ENCODE measurements at places on chromosomes 3 and 15.
A peak's percentile ranks its signal among the peaks of the same experiment; 100 is the strongest.

- peak; percentile 45 for DNase-seq
These were observed 33.0 kb downstream of the ARID3B start for GRCh38 chr15:74573987-74574386.

GRCh38 chr3:195028877-195029606, 241.9 kb downstream of the XXYLT1 start:
- no peak for DNase-seq

- peak; percentile 64 for DNase-seq
These were observed 539.5 kb upstream of the AGTR1 start for GRCh38 chr3:148158210-148158609.

- DNase-seq: no peak
These were observed 236.5 kb downstream of the AGBL1 start for GRCh38 chr15:86316216-86316615.

DNA sequence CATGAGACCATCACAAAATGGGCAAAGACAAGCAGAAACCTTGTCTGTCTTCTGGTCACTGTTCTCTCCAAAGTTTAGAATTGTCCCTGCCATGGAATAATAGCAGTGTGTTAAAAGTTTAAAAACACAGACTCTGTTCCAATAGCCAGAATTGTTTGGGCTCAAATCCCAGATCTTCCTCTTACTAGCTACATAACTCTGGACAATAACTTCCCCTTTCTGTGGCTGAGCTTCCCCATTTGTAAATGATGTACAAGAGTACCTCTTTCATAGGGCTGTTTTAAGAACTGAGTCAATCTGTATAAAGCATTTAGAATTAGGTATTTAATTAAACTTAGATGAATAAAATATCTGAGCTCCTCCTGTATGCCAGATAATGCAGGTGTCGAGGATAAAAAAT, 623.0 kb downstream of the NTRK3 start:
- no peak for DNase-seq

- DNase-seq: peak; percentile 67
These were observed 99.2 kb downstream of the SLMAP start for GRCh38 chr3:57855281-57855680.

GRCh38 chr3:139758654-139759291, 81.0 kb upstream of the NMNAT3 start:
- peak; percentile 92 for DNase-seq

GRCh38 chr3:184908859-184909258, 96.9 kb downstream of the VPS8 start:
- no peak for DNase-seq

DNA sequence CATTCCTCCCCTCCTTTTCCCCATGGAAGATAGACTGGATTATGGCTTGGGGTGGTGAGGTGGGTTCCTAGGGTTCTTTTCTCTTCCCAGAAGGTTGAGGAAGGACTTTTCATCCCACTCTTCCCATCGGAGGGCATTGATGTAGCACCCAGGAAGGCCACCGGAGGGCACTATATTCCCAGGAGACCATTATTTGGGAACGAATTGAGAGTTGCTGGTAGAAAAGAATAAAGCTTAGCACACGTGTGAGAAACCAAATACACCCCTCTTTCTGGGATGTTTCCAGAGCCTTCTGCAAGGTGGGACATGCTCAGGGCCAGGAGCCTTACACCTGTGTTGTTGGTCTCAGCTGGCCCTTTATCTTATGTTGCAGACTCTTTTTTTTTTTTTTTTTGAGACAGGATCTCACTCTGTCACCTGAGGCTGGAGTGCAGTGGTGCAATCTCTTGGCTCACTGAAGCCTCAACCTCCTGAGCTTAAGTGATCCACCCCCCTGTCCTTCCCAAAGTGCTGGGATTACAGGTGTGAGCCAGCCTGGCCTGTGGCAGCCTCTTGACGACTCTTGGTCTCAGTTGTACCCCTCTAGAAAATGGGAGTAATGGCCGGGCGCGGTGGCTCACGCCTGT, 6.3 kb upstream of the CDC25A start:
- peak; percentile 67 for DNase-seq

DNA sequence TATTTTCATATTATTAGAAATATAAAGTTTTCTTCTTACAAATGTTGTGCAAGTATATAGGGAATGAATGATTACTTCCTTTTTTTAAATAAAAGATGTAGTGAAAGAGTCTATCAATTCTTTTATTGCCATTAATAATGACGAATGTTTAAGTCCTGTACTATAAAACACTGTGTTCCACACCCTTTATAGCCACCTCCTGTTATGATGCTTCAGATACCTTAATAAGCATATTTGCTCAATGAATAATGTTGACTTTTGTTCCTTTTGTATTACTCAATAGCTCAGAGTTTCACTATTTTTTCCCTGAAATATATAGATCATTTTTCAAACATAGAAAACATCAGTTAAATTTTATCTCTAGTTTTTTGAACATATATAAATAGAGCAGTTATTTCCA, 378.2 kb upstream of the THBS1 start:
- peak; percentile 38 for DNase-seq

DNA sequence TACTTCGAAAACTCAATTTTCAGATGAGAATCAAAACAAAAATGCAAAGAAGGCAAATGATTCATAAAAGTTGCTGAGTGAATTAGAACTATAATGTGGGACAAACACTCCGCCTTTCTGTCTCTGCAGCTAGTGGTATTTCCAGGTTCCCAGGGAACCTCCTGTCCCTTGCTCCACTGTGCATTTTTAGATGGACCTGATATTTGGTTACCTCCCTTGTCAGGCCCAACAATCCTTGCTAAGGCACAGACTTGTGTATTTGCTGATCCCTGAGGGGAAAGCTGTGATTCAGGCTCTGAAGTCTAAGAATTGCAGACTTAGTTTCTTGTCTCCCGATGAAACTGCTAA, 162.7 kb downstream of the LPP start:
- DNase-seq: peak; percentile 54

- no peak for DNase-seq
These were observed 26.8 kb downstream of the NFKBIZ start for GRCh38 chr3:101876142-101876541.

DNA sequence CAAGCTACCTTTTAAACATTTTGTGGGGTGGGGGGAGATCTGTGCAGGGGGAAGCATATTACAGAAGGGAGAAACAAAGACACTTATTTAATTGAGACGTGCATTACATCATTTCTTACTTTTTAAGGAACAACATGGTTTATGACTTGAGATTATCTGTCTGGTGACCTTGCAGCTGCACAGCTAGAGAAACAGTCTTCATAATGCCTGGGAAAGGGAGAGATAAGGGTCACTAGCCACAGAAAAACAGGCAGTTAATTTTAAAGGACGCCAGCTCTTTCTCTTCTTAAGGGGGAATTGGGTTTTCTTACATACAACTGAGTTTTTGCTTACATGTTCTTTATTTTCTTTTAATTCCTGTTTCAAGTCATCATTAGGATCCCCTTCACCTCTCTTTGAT, 147.9 kb downstream of the SST start:
- no peak for DNase-seq

DNA sequence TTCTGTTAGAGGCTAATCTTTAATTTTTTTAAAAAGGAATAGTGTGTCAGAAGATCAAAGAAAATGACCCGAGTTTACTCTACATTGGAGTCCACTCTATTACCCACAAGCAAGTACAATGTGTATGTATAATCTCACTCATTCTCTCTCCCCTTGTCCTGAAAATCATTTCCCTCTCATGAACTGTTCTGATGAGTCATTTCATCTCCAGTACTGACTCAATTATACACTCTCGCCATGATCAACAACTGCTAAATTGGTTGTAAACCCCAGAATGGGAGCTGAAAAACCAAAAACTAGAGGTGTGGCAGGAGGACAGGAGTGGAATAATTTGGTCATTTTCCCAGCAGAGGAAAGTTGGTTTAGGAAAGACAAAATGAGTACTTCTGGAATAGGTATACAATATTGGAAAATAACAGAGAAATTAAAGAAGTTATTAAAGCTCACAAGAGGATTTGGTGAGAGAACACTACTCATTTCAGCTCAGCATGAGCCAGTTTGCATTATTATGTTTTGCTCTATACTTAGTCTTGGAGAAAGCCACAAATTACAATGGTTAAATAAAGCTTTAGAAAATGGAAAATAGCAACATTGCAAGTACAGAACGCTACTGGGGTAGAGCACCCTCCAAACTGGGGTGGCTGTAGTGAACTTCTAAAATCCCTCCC, 144.3 kb upstream of the PFN2 start:
- DNase-seq: peak; percentile 73

DNA sequence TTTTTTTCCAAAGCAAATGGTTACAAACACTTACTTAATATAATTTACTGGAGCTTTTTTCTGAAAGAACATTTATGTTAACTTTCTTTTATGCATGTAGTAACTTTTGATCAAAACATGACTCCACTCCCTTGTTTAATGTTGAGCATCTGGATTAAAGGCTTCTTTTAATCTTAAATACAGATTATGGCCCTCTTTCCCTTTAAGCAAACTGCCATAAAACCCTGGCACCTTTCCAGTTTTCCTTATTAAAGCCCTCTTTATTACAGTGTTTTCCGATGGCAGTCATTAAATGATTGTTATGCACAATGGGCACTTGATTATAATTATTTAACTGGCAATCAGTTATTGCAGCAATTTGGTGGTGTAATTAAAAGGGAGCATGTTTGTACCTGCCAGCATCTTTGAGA, 167.0 kb downstream of the VGLL4 start:
- no peak for DNase-seq

GRCh38 chr3:42300013-42300412, 34.0 kb upstream of the CCK start:
- peak; percentile 51 for DNase-seq

GRCh38 chr3:76842216-76842615, 197.7 kb upstream of the ROBO2 start:
- no peak for DNase-seq

DNA sequence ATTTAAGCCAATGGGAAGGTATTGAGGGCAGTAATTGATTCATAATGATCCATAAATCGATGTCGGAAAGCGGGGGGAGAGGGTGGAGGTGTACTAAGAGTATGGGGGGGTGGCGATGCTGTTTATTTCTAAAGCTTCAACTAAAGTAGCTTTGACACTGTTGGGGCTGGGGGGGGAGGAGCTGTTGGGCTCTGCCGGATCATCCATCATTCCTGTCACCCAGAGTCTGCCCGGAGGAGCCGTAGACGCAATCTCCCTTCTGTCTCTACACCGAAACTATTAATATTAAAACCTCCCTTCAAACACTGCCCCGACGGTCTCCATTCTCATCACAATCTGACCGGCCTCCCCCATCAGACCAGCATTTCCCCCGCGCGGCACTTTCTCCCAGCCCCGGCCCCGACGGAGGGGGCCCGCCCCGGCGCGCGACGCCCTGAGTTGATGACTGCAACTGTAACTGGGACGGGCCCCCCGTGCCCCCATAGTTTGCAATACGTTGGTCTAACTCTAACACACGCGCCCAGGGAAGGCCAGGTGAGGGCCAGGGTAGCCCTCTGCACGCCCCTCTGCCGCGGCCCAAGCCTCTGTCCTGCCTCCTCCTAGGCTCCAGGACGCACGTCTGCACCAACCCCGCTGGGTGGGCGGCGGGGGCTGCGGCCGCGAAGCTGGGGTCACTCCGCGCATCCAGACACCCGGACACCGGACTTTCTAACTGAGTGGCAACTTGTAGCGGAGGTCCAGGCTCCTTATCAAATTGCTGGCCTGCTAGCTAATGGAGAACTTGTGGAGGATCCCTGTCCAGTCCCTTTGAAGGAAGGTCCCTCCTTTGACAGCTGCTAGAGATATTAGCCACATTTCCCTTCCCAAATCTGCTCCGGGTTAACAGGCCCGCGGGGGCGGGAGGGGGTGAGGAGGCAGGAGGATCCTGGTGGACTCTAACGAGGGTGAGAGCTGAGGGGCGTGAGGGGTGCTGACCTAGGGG, 212.0 kb downstream of the MEIS2 start:
- DNase-seq: peak; percentile 8

GRCh38 chr3:140223631-140224030, 288.6 kb downstream of the CLSTN2 start:
- no peak for DNase-seq

DNA sequence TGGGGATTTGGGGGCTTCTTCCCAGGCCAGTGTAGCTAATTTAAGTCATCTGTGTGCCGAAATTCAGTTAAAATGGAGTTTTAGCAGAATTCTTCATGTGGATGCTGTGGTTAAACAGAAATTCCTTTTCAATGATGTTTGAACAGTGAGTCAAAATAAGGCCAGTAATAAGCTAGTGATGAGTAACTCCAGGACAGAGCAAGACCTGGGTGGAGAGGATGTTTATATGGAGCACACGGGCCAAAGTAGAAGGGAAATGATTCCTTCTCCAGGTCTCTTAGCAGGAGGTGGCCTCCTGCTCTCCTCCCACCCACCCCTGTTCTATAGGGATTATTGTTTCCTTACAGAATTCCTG, 31.9 kb upstream of the UACA start:
- peak; percentile 97 for DNase-seq

- peak; percentile 93 for DNase-seq
These were observed 134.3 kb downstream of the VGLL4 start for GRCh38 chr3:11509173-11510000.

- peak; percentile 52 for DNase-seq
These were observed 1.1 kb downstream of the RAF1 start for GRCh38 chr3:12662593-12663400.

- peak; percentile 33 for DNase-seq
These were observed 75.9 kb downstream of the MYO9A start for GRCh38 chr15:72042054-72042453.

- DNase-seq: no peak
These were observed 35.2 kb upstream of the SLC6A6 start for GRCh38 chr3:14366915-14367823.

DNA sequence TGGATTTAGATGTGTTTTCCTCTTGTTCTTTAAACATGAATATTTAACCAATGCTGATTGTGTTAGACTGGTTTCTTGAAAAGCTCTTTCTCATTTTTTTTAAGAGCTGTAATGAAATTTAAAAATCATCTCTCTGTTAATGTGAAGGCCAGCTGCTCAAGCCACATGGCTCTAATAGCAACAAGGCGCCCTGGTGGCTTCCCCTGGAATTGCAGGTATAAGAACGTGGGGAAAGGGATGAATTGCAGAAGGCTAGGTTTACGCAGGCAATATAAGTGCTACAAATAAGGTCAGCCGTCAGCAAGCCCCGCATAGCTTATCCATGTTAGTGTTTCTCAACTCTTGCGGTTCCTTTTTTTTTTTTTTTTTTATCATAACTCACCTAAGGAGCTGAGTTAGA, 108.5 kb downstream of the SAMMSON start:
- DNase-seq: peak; percentile 11

GRCh38 chr3:97821287-97821773, 481 bp upstream of the CRYBG3 start:
- DNase-seq: no peak

GRCh38 chr3:50132421-50133282, 22.5 kb upstream of the SEMA3F start:
- no peak for DNase-seq

Data from EH (cell line).